Camera-type eye (tissue), 1 donor: ENCODE measurements at places on chromosomes 1 and 21. TPM values are rescaled to one million over a fixed set of nuclear protein-coding genes. Genes with fewer than 3 reads are reported as not detected.

Gene SELP
- 9.5 TPM for total RNA-seq

Gene S100A5
- not detected for total RNA-seq

Gene HNRNPR
- 200 TPM for total RNA-seq

Gene AADACL3
- total RNA-seq = 0.11 TPM

Gene C1orf74
- total RNA-seq = 2.6 TPM

Gene SERPINC1
- total RNA-seq = not detected

Gene PBX1
- total RNA-seq = 141 TPM
